Gastroesophageal sphincter (tissue), 4 donors: ENCODE measurements at places on chromosomes 12 and 14. TPM values are rescaled to one million over a fixed set of nuclear protein-coding genes. Genes with fewer than 3 reads are reported as not detected.

GRCh38 chr14:31021576-31021949, 3.9 kb upstream of the AP4S1 start:
- no peak for ATAC-seq

- ATAC-seq, result no peak
Measured at GRCh38 chr12:113322343-113322742, 12.6 kb downstream of the SLC8B1 start.

- no peak for ATAC-seq
Measured at GRCh38 chr14:97267509-97267908, 470.3 kb downstream of the VRK1 start.

GRCh38 chr12:128994856-128995255, 141.6 kb downstream of the GLT1D1 start:
- no peak for ATAC-seq

DNA sequence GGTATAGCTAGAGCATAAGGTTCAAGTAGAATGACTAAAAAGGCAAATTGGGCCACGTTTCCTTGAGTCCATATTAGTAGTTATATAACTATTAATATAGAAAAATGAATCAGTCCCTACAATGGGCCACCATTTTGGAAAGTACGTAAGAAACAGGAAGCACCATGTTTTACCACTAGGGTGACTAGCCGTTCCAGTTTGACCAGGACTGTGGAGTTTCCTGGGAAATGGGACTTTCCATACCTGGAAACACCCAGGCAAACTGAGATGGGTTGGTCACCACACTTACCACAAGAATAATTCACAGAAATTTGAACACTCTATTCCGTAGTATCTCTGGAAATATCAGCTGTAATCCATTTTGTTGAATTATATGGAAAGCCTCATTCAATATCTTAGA, 2.1 kb upstream of the MAGOHB start:
- no peak for ATAC-seq

GRCh38 chr12:53571295-53571694, 54.9 kb downstream of the ATF7 start:
- no peak for ATAC-seq

ABCD4 gene
- total RNA-seq, result 45.4 TPM

ALDH1L2 gene
- total RNA-seq, result 8.1 TPM

SELPLG gene
- total RNA-seq, result 3.6 TPM
